ENCODE measurements at places on chromosomes 2 and 18.

DNA sequence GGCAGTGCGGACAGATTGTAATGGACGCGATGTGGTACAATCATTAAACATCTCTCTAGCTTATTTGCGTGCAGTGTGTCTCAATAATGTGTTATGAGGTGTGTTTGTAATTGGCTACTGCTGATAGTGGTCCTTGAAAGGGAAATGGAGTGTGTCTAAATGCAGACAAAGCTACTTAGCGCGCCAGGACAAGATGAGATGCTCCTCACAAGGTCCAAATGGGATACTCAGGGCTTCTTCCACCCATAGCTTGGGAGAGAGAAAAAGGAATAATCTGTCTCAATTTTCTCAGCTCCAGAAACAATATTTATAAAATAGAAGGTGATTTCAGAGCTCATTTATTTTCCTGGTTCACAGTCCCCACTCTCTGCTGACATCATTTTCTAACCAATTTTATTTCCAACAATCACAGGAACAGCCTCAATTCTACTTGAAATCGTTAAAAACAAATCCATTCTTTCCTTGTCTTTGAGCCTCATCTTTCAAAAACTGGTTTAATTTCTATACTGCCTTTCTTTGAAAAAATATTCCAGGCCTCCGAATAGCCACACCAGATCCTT lies 28.5 kb downstream of the GALNT14 start:
- no peak for DNase-seq

GRCh38 chr2:231163414-231164095 lies 34.9 kb upstream of the ARMC9 start:
- no peak for DNase-seq

DNA sequence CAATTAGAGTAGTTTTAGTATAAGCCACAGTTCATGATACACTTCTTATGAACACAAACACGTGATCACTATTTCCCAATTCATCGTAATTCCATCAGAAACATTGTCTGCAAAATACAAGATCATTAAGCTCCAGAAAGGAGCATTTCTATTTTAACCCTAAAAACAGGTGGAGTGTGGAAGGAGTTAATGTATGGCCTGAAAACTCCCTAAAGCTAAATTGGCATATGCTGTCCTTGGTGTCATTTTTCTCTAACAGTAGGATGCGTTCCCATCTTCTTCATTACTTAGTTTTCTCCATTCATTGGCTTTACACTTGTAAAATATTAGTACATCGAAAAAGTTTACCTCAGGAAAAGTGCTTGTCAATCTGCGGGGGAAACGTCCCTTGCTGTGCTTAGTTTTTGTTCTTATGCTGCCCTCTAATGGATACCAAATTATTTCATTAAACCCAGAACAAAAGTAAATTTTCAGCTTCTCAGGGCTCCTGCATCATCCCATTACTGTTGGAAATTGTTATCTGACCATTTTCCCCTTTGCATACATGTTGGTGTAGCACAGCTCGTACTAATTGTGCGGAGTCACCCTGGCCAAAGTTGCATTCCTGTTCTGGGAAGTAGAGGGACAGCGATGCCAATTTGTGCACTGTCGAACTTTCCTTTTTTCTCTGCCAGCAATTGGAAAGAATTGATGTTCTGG lies 153.4 kb downstream of the GPD2 start:
- DNase-seq = no peak

DNA sequence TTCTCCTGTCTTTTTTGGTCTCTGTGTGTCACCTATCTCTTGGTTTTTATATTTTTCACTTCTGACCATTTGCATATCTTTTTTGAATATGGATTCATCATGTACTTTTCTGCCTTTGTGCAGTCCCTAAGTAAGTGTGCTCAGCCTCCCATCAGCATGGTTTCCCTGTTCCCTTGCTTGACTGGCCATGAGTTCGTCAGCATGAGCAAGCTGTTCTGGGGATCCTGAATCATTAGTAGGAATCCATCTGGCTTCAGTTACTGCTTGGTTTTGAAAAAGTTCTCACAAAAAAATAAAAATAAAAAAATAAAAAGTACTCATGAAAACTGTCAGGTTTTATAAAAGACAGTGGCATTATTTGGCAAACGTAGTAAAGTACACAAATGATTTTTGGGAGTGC lies 144.1 kb downstream of the NCOA1 start:
- DNase-seq = no peak

GRCh38 chr2:188979187-188980114 lies 5.3 kb downstream of the COL3A1 start:
- DNase-seq = no peak

DNA sequence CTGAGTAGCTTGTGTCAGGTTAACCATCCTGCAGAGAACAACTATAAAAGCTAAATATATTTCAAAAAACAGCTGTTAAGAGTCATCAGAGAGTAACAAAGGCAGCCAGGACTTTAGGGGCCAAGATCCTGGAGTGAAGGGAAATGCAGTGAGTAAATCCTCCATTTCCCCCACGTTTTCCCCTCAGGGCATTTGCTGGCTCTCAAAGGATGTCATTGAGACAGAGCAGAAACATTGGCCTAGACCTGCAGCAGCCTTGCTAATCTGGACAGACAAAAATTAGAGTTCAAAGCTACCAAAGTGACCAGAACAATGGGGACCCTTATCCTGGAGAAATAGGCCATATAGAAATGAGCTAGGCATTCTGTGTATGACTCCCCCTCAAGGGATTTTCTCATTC lies 21.1 kb upstream of the KLHL29 start:
- DNase-seq = no peak

DNA sequence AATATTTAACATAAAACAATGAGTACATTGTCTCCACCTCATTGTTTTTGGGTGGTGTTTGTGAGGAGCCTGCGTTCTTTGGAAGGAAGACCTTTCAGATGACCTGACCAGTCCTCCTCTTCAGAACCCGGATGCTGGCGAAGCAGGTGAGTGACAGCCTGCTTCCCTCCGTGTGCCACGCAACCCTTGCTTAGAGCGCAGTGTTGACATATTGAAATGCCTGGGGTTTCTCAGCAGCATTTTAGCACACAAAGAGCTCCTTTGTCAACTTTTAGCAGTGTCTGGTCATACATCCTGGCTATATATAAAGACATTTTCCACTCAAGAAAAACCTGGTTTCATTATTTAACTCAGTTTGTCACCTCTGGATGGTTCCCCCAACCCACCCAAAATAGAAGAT lies 335.7 kb upstream of the POU3F3 start:
- DNase-seq = no peak

- no peak for DNase-seq
These were observed 194.8 kb downstream of the LNPK start for GRCh38 chr2:175807031-175807873.

GRCh38 chr18:76725445-76725844 lies 96.9 kb upstream of the ZNF236 start:
- no peak for DNase-seq

DNA sequence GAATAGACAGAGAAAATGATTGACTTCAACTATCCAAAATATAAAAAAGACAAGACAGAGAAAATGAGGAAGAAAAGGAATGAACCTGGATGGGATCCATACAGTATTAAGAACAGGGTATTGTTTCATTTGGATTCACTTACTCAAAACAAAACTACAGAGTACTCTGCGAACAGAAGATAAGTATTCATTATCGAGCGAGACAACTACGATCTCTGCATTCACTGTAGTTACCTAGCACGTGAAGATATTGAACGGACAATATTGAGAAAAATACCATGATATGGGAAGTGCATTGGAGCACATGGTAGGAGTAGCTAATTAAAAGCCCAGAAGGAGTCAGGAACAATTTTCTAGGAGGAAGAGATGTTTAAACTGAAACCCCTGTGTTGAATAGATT lies 1.0 kb upstream of the ORC2 start:
- DNase-seq = no peak

DNA sequence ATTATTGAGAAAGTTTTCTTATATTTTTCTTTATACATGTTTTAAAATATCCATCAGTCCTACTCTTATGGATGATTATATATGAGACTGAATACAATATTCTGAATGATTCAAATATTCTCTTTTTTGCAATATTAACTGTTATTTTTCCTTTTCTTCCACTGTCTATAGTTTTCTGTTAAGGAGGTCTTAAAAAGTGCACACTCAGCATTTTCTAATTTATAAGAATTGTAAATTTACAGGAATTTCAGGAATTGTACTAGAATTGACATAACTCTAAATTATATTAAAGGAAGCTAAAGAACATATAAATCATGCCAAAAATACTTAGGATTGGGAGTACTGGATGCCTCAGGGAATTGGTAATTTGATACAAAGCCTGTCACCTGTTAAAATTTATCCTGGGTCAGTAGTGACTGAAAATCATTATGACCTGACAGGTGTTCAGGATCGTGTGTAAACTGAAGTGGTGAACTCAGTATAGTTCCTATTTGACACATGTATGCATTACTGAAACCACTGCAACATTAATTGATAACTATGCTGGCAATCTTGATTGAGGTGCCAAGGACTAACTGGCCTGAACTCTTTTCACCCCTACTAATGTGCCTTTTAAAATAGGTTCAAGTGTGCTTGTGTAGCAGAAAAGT lies 30.4 kb downstream of the MSTN start:
- DNase-seq = no peak

GRCh38 chr2:96769814-96770213 lies 9.1 kb downstream of the CNNM4 start:
- no peak for DNase-seq

- no peak for DNase-seq
These were observed 73.5 kb downstream of the WDPCP start for GRCh38 chr2:63514781-63515180.

Measured in activated naive CD8-positive, alpha-beta T cell treated with anti-CD3 and anti-CD28 coated beads, Interleukin-2, amount 50 U/mL, for 24 hours (primary cell).